Neural crest cell (in vitro differentiated cells): ENCODE measurements at places on chromosomes 1 and 21.

GRCh38 chr1:91803847-91804545 lies 82.0 kb downstream of the TGFBR3 start:
- no peak for DNase-seq

GRCh38 chr1:224065455-224065854 lies 48.5 kb upstream of the FBXO28 start:
- DNase-seq = no peak

DNA sequence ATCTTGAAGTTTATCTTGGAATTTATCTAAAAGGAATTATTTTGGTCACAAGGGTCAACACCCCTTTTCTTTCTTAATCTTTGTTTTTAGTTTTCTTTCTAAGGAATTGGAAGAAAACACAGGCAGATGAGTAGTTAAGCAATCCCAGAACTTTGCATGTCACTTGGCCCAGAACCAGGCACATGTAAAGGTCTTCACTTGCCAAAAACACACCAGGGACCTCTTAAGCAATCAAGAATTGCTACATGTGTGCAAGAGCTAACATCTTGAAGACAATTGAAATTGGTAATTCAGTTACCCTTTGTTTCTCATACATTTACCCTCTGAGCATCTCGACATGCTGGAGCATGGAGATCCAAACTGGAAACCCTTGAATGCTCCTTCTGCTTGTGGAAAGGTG lies 114.2 kb downstream of the ZC3H11B start:
- no peak for DNase-seq

DNA sequence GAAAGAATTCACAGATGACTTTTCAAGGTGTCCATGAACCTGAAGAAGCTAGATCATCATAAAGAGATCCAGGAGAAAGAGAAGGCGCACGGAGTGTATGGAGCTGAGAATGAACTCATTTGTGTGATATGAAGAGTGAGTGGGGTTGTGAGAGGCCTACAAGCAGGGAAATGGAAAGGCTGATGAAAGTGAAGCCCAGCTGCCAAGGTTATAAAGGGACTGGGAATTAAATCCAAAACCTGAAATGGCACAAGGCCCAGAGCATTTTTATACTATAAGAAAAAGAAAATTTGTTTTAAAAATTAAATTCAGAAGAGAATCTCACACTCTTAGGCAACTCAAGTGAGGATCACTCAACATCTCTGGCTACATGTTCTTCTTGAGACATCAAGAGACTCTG lies 43.4 kb downstream of the HSD3B1 start:
- DNase-seq = no peak

- no peak for DNase-seq
Measured at GRCh38 chr1:23354245-23354644, 10.2 kb upstream of the HNRNPR start.

DNA sequence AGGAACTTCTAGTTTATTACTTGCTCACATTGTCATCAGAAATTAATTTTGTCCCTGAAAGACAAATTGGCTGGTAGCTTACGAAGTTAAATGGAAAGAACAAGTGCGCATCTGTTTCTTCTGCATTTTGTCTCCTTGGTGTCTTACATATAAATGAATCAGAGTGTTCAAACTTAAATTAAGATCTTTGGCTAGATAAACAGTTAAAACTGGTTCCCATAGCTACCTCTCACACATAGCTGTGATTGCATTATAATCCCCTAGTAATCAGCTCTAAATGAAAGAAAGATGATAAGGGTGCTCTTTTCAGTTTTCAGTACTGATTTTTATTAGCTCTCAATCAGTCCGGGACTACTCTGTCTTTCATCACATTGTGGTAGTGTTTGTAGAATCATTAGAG lies 124.2 kb upstream of the LMO4 start:
- no peak for DNase-seq

GRCh38 chr1:61397935-61398334 lies 315.6 kb downstream of the NFIA start:
- no peak for DNase-seq

GRCh38 chr1:1876335-1876930 lies 14.5 kb downstream of the GNB1 start:
- no peak for DNase-seq

- no peak for DNase-seq
Measured at GRCh38 chr1:246565751-246566127, 322 bp downstream of the TFB2M start.

DNA sequence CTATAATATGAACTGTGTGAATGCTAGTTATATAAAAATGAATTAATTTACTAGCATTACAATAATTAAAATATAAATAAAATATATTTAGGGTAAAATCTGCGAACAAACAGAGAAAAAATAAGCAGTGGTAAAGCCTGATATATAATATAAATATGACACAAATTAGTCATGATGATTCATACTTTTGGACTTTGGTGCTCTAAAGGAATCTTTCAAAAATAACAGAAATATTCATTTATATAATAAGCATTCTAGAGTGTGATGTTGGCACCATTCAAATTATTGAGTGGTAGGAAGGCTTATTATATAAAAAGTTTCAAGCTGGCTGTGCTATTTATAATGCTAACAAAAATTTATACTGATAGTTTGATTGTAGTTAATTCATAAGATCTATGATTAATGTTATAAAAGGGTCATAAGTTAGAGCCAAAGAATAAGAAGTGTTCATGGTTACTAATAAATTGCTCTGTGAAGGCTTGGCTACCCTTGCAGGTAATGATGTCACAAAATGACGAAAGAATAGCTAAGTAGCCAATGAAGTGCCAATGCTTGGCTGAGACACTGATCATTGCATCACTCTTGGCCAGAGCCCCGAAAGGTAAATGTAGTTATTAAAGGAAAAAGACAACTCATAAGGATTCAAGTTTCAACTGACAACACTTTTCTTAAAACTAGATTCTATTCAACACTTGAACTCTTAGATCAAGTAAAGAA lies 108.7 kb downstream of the USH2A start:
- no peak for DNase-seq

DNA sequence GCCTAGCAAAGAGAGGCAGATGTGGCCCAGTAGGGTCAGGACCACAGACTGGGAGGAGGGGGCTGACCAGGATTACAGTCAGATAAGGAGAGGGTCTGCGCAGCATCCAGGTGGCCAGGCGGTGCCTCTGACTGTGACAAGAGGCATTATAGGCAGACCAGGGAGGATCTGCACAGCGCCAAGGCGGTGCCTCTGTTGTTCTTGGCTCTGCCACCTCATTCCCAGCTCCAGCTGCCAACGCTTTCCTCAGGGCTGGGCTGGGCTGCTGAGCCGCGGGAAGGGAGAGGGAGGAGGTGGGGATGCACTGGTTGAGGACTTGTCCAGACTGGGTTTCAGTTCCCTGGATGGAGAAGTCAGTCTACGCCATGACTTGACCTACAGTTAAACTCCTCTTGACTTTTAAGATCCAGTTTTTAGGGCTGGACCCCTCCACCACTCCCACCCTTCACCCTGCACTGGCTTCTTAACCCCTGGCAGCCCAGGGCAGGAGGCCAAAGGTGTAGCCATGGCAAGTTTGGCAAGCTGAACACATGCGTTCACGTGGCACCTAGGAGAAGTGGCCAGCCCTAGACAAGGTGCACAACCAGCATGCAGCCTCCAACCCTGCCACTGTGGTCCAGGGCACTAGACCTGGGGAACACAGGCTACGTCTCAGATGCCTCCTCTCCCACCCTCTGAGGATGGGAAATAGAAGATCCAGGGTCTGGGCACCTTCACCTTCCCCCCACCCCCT lies 4.5 kb upstream of the CRABP2 start:
- DNase-seq = no peak

GRCh38 chr1:39877980-39878956 lies 5.0 kb downstream of the TRIT1 start:
- DNase-seq = no peak

DNA sequence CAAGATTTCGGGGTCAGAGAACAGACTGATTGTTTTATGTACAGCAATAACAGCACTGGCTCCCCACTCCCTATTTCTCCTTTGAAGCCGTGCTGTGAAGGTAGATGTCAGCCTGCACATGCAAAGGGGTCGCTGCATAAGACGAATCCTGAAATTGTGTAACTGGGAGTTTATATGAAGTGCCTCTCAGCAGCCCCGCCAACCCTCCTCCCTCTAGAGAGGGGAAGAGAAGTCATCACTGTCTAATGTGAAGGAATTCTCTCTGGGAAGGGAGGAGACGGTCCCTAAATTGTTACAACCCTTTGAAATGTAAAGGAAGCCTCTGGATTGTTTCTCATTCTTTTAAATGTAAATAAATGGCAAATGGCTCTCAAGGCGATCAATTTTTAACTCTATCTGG lies 545.3 kb downstream of the PLA2G4A start:
- DNase-seq = no peak

DNA sequence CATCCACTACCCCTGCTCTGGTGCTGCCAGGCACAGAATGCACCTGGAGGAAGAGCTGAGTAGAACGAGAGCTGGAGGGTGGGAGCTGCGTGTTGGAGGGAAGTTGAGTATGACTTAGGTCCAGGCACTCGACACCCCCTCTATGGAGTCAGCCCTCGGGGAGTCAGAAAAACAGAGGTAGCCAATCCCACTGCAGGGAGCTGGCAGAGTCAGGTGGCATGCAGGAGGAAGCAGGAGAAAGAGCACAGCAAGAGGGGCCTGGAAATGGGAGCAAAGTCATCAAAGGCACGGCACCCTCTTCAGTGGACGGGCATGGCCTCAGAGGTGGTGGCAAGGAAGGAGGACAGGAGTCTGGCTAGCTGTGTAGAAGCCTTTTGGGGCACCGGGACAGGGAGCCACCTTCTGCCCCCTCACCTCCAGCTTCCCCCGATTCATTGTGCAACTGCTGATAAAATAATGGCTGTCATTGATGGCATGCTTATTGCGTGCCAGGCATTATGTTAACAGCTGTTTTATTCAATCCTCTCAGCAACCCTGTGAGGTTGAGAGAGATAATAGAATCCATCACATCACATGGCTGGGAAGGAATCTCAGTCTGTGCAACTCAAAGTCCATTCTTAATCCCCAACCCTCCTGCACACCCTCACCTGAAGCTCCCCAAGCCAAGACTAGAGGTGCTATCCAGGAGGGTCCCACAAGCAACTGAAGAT lies 42.0 kb downstream of the C1orf198 start:
- DNase-seq = no peak
